ENCODE measurements at places on chromosomes 7 and 10. TPM values are rescaled to one million over a fixed set of nuclear protein-coding genes. Genes with fewer than 3 reads are reported as not detected.

The COL1A2 gene
- total RNA-seq = 257 TPM

The EPHB4 gene
- total RNA-seq = 96.5 TPM

The CHN2 gene
- 6.2 TPM for total RNA-seq

The SLC26A3 gene
- total RNA-seq = 0.67 TPM

The GGCT gene
- total RNA-seq = 26.2 TPM

The SERPINE1 gene
- total RNA-seq = 125 TPM

DNA sequence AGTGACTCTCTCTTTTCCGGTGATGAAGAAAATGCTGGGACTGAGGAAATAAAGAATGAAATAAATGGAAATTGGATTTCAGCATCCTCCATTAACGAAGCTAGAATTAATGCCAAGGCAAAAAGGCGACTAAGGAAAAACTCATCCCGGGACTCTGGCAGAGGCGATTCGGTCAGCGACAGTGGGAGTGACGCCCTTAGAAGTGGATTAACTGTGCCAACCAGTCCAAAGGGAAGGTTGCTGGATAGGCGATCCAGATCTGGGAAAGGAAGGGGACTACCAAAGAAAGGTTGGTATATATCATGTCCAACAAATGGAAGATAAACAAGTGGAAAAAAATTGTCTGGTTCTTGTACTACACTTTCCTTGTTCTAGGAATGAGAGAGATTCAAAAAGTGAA is 9.5 kb downstream of the PDCD4 start:
- no peak overlapping the region for H3K4me3 ChIP-seq
- no peaks in the 10 kb centered on the region for H3K27me3 ChIP-seq
- no peaks in the 10 kb centered on the region for H3K36me3 ChIP-seq
- H3K4me1 ChIP-seq = no peaks in the 10 kb centered on the region

GRCh38 chr7:129864042-129864441 is 88.7 kb downstream of the UBE2H start:
- no peaks in the 10 kb centered on the region for H3K27me3 ChIP-seq
- no peak for DNase-seq
- H3K36me3 ChIP-seq = no peaks in the 10 kb centered on the region
- no peak overlapping the region for H3K4me3 ChIP-seq
- peaks cover 62% of the 10 kb centered on the region for H3K4me1 ChIP-seq

GRCh38 chr10:76291175-76291574 is 859.8 kb downstream of the LRMDA start:
- no peaks in the 10 kb centered on the region for H3K27me3 ChIP-seq
- DNase-seq = no peak
- no peaks in the 10 kb centered on the region for H3K4me1 ChIP-seq
- H3K27ac ChIP-seq = no peak overlapping the region

- no peaks in the 10 kb centered on the region for H3K27me3 ChIP-seq
- H3K4me3 ChIP-seq = no peak overlapping the region
- H3K4me1 ChIP-seq = peaks cover 41% of the 10 kb centered on the region
- DNase-seq = no peak
- H3K36me3 ChIP-seq = no peaks in the 10 kb centered on the region
Measured at GRCh38 chr7:116572036-116572435, 47.2 kb downstream of the CAV1 start.

GRCh38 chr10:132612571-132613504 is 75.3 kb downstream of the INPP5A start:
- H3K4me3 ChIP-seq = no peak overlapping the region
- DNase-seq = no peak
- no peak overlapping the region for H3K27ac ChIP-seq
- no peaks in the 10 kb centered on the region for H3K27me3 ChIP-seq

- H3K4me1 ChIP-seq = no peaks in the 10 kb centered on the region
- H3K36me3 ChIP-seq = no peaks in the 10 kb centered on the region
- DNase-seq = no peak
- no peak overlapping the region for H3K27ac ChIP-seq
Measured at GRCh38 chr7:147541261-147541660, 1049.3 kb upstream of the C7orf33 start.

- no peak for DNase-seq
- no peaks in the 10 kb centered on the region for H3K4me1 ChIP-seq
- H3K27me3 ChIP-seq = no peaks in the 10 kb centered on the region
- no peak overlapping the region for H3K4me3 ChIP-seq
- H3K36me3 ChIP-seq = no peaks in the 10 kb centered on the region
- H3K27ac ChIP-seq = no peak overlapping the region
Measured at GRCh38 chr7:138304071-138304320, 156.1 kb upstream of the TRIM24 start.

- no peaks in the 10 kb centered on the region for H3K27me3 ChIP-seq
- peak overlapping the region; percentile 91 for H3K27ac ChIP-seq
- H3K4me3 ChIP-seq = peak overlapping the region; percentile 99
- H3K36me3 ChIP-seq = peaks cover 25% of the 10 kb centered on the region
Measured at GRCh38 chr10:5890452-5890915, 441 bp downstream of the FBH1 start.

DNA sequence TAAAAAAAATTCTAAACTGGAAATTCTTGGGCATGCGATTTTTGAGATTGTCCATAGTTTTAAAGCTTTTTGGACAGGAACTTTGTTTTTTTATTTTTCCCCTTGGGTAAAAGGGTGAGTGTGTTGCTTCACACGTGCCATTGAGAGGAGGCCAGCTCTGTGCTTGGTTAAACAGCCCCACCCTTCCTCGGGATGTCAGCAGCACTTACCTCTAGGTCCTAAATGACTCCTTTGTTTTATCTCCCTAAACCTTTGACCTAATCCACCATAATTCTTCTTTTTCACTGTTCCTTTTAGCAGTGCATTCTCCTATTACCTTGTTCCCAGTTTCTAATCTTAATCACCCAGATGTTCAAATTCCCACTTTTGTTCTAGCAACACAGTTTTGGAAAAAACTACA is 83.5 kb downstream of the SEMA3D start:
- H3K27me3 ChIP-seq = no peaks in the 10 kb centered on the region
- H3K4me3 ChIP-seq = no peak overlapping the region
- no peaks in the 10 kb centered on the region for H3K36me3 ChIP-seq
- H3K4me1 ChIP-seq = no peaks in the 10 kb centered on the region
- DNase-seq = no peak
- no peak overlapping the region for H3K27ac ChIP-seq

GRCh38 chr7:2175514-2175913 is 57.2 kb downstream of the MAD1L1 start:
- H3K4me3 ChIP-seq = no peak overlapping the region
- H3K36me3 ChIP-seq = peaks cover 4% of the 10 kb centered on the region
- no peak overlapping the region for H3K27ac ChIP-seq

DNA sequence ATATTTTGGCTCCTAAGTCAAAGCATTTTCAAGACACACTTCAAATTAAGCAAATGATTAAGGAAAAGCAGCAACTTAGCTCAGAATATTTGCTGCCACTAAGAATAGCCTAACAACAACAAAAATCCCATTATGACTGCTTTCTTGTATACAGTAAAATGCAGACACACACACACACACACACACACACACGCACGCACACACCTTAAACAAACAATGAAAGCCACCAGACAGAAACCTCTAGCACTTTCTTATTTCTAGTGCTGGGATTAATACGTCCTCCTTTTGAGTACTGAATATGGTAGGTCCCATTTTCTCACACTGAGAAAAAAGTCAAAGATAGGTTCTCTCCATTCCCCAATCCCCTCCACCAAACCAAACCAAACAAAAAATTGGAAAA is 23.4 kb upstream of the FEZF1 start:
- H3K4me1 ChIP-seq = no peaks in the 10 kb centered on the region
- H3K4me3 ChIP-seq = no peak overlapping the region
- DNase-seq = no peak
- no peak overlapping the region for H3K27ac ChIP-seq
- H3K27me3 ChIP-seq = no peaks in the 10 kb centered on the region
- no peaks in the 10 kb centered on the region for H3K36me3 ChIP-seq

DNA sequence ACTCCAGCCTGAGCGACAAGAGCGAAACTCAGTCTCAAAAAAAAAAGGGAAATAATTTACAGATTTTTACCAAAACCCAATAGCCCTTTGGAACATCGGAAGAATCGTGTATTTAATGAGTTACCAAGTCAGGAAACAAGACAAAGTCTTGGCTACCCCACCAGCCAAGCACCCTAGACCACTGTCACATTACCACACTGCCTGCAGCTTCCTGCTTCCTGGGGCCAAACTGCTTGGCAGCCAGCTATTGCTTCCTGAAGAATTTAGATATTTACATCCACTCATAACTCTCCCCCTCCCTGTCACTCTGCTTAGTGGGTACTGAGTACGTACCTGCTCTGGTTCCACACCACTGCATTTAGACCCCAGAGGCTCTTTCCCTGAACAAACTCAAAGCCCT is 14.1 kb upstream of the TNPO3 start:
- no peaks in the 10 kb centered on the region for H3K36me3 ChIP-seq

- no peaks in the 10 kb centered on the region for H3K36me3 ChIP-seq
- no peak overlapping the region for H3K4me3 ChIP-seq
- H3K4me1 ChIP-seq = no peaks in the 10 kb centered on the region
- H3K27ac ChIP-seq = no peak overlapping the region
- DNase-seq = peak; percentile 31
- H3K27me3 ChIP-seq = no peaks in the 10 kb centered on the region
Measured at GRCh38 chr10:48890888-48891850, 48.5 kb downstream of the LRRC18 start.

Measured in upper lobe of left lung (tissue), 6 donors.